ENCODE measurements at places on chromosomes 16 and 17.

GRCh38 chr16:2483939-2484897 is 9.3 kb downstream of the TBC1D24 start:
- no peak for DNase-seq

DNA sequence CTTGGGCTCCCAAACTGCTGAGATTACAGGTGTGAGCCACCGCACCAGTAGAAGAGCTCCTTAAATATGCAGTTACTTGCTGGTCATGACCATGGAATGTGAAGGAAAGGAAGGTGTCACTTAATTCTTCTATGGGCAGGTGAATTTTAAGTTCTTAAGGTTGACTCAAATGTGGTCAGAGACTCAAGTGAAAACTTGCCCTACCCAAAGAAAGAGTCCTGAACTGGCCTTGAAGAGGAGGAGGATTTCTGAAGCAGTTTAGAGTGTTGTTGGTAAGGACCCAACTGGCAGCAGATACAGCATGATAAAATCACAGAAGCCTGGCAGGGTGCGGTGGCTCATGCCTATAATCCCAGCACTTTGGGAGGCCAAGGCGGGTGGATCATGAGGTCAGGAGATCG is 29.4 kb downstream of the CHD9 start:
- DNase-seq: no peak

DNA sequence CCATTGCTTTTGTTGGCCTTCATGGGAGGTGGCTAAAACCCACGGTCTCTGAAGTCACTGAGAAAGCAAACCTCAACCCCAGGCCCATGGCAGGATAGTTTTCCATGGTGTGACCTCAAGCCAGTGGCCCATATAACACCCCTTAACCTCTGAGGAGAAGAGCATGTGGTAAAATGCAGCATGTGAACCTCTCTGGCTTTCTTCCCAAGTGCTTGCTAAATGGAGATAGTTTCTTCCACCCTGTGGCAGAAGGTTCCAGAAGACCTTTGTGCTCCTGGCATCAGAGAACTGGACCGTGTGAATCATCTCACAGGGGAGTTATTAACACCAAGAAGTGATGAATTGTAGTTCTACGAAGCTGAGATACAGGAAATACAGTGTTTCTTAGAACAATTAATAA is 47.3 kb downstream of the MYOCD start:
- no peak for DNase-seq

DNA sequence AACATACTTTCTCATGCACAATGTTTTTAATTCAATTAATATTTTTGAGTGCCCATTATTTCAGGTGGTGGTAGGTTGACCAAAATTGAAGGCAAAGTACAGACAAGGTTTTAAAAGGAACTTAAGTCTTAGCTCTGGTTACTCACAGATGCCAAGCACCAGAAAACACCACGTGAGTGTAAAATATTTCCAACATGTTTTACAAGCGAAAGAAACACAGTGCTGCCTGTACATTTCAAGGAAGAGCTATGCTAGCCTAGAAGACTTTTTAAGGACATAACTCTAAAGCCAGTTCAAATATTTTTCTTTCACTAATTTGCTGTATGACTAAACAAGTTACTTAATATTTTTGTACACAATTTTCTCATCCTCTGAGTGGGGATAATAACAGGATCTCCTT is 736.4 kb upstream of the GOT2 start:
- DNase-seq: no peak

DNA sequence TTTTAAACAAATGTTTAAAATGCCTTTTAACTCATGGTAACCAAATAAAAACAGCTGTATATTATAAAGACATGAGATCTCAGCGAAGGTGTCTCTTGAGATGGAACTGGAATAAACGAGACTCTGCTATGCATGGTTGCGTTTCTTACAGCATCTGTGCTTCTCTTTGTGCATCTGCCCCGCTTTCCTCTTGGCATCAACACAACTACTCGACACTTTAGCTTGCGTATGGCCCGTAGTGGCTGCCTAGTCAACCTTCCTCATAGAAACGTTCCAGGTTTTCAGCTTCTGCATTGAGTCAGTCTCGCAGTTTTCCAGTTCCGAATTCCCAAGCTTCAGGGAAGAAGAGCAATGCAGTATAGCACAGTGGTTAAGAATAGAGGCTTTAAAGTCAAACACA is 214.9 kb downstream of the CEP112 start:
- DNase-seq: no peak

DNA sequence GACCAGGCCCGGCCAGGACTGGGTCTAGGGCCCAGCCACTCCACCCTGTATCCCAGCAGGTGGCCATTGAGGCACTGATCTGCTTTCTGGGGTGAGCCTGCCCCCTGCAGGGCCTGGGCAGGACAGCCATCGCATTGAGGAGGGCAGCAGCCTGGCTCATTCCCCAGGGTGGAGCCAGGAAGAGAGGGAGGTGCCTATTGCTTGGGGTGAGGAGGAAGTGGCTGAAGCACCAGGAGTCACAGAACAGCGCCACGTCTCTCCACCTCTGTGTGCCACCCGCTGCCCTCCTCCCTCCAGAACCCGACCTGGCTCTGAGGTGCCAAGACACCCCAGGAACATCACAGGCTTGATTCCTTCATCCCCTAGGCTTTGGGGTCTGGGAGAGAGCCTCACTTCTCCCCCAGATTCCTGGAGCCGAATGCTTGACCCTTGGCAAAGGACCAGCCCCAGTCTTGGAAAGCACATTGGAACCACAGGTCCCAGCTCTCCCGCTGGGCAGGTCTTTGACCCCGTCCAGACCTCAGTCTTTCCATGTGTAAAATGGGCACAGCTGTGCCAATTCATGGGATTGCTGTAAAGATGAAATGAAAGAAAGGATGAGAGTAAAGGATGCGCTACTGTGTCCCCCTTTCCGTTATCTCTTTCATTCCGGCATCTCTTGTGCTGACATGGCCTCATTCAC is 7.2 kb upstream of the KRT36 start:
- peak; percentile 38 for DNase-seq

GRCh38 chr17:31842195-31843069 is 16.6 kb downstream of the COPRS start:
- DNase-seq: peak; percentile 47
